ENCODE measurements at places on chromosomes 3 and 15.

DNA sequence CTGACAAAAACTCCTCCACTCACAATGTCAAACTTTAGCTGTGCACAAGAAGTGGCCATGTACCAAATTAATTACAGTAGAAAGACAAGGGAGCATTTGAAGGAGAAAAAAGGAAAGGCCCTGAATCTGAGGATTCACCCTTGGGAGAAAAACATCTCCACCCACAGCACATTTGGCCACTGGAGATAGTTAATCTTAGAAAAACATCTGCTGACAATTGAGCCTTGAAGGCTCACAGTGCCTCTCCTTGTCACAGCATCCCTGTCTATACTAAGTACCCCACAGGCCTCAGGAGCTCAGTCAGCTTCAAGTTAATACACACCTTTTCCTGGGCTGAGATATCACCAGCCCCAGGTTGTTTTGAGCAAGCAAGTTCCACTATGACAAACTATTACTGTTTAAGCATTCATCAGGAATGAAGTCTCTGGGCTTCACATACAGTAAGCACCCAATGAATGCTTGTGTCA is 78.1 kb upstream of the SETMAR start:
- DNase-seq: no peak

GRCh38 chr15:60356832-60357231 is 41.0 kb downstream of the ANXA2 start:
- DNase-seq: no peak

DNA sequence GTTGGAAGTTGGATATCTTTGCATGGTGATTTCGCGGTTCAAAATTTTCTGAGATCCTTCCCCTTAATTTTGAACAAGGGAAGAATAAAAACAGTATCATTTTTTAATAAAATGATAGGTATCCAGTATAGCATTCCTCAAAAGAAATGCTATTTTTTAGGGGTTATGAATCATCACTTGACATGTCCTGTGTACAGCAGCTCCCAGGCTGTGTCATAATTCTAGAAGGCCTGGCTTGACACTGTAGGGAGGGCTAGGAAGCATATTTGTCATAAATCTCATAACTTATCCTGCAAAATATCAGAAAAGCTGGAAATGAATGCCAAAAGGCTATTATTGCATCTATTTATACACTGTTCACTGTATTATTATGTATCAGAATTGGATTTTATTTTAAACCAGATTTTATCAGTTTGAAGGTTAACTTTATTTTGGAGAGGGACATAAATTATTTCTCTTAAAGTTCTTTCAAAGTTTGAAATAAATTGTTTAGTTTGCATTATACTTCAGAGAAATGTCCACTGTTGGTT is 539.1 kb upstream of the ROBO2 start:
- DNase-seq: no peak

DNA sequence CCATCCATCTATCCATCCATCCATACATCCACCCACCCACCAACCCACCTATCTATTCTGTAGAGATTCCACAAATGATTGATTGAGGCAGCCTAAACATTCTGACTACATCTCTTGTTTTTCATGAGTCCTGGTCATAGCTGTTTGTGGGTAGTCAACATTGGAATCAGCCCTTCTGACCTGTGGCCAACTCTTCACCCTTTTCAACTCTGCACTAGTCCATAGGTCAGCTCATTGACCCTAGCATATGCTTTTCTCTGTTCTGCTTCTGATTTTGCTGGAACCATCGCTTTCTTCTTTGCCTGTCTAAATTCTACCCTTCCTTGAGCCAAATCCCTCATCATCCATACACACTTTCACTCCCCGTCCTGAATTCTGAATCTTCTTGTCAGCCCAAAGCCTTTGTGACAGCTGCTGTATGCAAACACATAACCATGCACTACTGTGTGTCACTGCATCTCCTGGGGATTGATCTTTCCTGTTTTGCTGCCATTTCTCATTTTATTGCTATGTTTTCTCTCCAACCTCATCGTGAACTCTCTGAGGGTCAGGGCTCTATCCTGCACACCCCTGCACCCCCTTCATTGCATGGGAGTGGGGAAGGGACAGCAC is 16.8 kb upstream of the KCTD6 start:
- DNase-seq: no peak

GRCh38 chr3:177150970-177151627 is 46.2 kb downstream of the TBL1XR1 start:
- DNase-seq: no peak

- DNase-seq: no peak
These were observed 50.0 kb upstream of the EPHA3 start for GRCh38 chr3:89057398-89057797.

- DNase-seq: no peak
These were observed 171.0 kb downstream of the TLE3 start for GRCh38 chr15:69926721-69927120.

- no peak for DNase-seq
These were observed 404.2 kb upstream of the IL12A start for GRCh38 chr3:159584421-159584820.

DNA sequence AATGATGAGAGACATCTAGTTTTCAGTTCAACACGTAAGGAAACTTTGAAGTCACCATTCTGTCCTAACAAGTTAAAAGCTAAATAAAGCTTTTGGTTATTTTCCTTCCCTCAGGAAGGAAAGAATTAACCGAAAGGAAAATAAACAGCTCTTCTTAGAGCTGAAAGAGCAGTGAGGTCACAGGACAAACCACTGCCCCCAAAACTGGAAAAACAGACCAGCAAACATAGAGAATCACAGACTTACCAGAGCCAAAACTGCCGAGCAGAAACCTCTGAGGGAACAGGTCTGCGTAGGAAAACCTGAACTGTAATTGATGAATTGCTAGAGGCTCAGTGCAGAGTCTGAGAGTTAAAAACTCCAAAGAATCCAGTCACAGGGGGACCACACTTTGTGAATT is 14.7 kb downstream of the USP50 start:
- no peak for DNase-seq

- DNase-seq: no peak
These were observed 25.0 kb upstream of the ACAP2 start for GRCh38 chr3:195467641-195468390.

DNA sequence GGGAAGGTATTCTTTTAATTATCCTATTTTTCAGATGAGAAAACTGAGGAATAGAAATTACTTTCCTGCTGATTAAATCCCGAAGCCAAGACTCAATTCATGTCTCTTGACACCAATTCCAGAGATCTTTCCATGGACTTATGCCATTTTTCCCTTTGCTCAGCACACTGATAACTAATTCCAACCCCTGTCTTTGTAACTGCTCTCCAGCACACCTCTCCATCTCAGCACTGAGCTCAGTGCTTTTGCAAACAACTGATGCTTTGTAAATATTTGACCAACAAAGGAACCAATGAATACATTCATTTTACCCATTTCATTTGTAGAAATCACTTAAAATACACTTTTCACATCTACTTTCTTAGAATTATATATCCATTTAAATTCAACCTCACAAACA is 249.1 kb downstream of the IL5RA start:
- no peak for DNase-seq

GRCh38 chr15:66789029-66790025 is 87.3 kb downstream of the SMAD6 start:
- peak; percentile 62 for DNase-seq

- no peak for DNase-seq
These were observed 41.9 kb upstream of the PRR20G start for GRCh38 chr3:127329631-127330285.

DNA sequence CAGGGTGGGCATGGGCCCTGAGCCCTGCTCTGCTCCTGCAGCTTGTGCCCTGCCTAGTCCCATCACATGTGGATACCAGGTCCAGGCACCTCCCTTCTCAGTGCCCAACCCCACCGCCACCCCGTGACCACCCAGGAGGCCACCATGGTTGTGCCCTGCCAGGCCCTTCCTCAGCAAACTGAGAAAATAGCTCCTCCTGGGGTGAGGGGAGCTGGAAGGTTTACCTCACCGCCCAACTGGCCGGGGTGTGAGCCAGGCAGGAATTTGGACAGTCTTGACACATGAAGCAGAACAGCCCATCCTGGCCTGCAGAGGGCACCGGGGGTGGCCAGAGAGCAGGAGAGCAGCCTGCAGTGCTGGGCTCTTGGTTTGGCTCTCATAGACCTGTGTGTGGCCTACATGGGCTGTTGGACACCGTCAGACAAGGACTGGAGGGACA is 11.4 kb upstream of the C3orf22 start:
- peak; percentile 57 for DNase-seq

- no peak for DNase-seq
These were observed 42.4 kb upstream of the TLE3 start for GRCh38 chr15:70140025-70140542.

DNA sequence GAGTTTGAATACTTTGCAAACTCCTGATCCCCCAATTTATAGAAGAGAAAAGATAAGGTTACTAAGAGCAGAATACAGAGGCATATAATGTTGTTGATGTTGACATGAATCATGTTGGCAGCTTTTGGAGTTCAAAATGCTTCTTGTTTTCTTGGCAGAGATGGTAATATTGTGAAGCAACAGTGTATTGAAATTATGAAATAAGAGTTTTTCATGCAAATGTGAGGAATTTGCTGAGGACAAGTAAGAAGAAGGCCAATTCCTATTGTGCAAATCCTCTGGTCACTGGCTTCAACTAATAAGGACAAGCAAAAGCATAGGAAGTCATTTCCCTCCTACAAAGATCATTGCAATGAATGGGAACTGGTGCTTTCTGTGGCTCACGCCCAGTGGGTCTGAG is 126.9 kb upstream of the CHL1 start:
- no peak for DNase-seq

DNA sequence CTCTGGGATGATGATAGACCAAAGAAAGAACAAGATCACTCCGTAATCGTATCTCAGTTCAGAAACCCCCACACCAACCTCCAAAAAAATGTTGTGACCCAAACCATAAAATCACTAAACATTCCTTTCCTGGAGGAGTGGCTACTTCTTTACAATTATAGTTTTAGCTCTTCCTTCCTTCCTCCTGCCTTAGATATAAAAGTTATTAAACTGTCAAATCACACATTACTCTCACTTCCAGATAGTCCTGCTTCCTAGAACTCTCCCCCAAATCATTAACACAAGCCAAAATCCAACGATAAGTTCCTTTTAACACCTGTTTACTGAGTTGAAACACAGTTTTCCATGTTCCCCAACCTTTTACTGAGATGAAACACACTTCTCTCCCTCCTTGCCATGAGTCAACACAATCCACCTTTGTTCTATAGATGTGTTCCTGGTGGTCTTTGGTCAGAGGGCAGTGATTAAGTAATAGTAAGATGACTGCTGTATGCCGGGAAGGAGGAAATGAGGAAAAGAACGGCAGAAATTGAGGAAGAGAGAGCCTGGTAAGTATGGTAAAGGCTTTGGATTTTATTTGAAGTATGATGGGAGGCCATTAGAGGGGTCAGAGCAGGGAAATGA is 8.3 kb upstream of the CRYGS start:
- no peak for DNase-seq

- no peak for DNase-seq
These were observed 108.8 kb downstream of the EPHB1 start for GRCh38 chr3:134903837-134904236.

- no peak for DNase-seq
These were observed 167.7 kb downstream of the BCHE start for GRCh38 chr3:165669504-165669903.

DNA sequence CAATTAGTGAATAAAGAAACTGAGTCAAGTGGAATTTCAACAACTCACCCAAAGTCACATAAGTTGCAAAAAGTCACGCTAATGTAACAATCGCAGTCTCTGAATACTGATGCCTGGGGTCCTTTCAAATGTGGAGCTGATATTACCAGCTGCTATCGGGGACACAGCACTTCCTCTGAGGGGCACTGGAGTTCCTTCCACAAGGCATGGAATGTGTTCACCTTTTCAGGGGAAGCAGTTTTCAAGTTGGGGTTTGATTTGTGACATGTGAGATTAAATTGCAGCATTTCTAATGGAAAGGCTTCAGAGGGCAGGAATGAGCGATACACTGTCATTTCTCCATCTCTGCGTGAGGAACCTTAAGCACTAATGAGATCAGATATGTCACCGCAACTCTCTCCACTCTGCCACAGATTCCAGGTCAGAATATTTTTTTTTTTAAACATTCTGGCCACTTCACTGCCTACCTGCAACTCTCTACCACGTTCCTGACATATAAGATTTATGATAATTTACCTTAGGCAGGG is 807.2 kb upstream of the CFAP20DC start:
- DNase-seq: no peak

DNA sequence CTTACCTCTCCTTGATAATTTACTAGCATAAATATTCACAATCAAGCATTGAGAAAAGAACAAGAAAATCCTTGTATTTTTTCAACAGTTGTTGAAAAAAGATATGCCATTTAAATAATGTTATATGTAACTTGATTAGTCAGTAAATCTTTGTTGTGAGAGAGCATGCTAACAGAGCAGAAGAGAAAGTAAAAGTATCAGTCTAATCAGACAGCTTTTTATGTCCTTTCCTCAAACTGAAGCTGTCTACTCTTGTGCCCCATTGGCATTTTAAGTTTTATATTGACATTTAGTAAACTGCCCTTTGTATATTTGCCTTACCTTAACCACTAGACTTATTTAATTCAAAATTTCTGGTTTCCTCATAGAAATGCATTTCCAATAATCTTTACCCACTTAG is 668.7 kb downstream of the OTOL1 start:
- DNase-seq: no peak

DNA sequence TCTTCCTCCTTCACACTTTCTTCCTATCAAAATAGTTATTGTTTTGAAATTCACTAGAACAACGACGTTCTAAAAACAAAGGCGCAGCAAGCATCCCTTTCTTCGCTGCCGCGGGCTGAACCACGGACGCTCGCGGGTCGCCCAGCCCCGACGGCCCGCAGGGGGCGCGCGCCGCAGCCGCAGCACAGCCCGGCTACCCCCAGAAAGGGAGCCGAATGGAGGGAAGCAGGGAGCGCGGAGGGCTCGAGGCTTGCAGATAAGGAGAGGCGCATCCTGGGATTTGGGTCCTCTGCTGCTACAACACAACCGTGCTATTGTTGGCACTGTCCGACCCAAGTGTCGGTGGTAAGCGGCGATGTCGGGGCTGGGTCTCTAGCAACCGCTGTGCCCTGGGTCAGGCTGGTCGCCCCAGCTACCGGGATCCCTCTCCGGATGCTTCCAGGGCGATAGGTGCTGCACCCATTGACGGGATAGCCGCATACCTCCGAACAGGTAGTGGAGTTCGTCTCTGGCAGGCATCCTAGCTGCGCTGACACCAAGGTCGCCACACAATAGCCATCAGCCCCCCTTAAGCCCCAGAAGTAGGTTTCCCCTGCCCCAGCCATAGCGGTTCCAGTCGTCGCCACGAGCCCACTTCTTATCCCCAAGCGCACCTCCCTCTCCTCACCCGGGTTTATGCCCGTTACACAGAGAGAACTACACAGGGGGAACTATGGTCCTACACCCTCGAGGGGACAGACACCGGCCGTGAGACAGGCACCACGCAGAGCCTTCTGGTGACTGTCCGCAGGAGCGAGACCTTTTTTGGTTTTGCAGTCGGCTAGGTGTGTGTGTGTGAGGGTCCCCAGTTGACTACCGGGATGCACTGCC is 6.0 kb downstream of the ONECUT1 start:
- DNase-seq: peak; percentile 80

DNA sequence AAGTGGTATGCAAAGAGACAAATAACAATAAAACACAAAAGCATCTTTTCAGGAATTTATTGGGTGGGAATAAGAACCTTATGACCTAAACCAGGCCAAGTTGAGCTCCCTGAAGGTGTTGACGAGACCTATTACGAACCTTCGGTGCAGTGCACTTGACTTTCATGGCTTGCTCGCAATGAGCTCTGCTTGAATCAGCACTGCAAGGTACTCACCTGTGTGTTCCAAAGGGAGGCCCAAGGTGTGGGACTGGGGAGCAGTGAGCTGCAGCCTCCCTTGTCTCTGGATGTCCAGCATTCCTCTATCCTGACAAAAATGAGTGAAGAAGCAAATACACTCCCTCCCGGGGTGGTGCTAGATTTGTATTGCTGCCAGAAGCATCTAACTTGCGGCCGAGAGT is at the start of gene MDFIC2:
MDFIC2 (minus strand) TSS at position 303 of the 400 bp plus-strand sequence. CDS start 665 bp downstream, outside the sequence.
- peak; percentile 7 for DNase-seq

Measured in iPS-NIHi11 (cell line).